ENCODE measurements at places on chromosomes 12 and 14.

DNA sequence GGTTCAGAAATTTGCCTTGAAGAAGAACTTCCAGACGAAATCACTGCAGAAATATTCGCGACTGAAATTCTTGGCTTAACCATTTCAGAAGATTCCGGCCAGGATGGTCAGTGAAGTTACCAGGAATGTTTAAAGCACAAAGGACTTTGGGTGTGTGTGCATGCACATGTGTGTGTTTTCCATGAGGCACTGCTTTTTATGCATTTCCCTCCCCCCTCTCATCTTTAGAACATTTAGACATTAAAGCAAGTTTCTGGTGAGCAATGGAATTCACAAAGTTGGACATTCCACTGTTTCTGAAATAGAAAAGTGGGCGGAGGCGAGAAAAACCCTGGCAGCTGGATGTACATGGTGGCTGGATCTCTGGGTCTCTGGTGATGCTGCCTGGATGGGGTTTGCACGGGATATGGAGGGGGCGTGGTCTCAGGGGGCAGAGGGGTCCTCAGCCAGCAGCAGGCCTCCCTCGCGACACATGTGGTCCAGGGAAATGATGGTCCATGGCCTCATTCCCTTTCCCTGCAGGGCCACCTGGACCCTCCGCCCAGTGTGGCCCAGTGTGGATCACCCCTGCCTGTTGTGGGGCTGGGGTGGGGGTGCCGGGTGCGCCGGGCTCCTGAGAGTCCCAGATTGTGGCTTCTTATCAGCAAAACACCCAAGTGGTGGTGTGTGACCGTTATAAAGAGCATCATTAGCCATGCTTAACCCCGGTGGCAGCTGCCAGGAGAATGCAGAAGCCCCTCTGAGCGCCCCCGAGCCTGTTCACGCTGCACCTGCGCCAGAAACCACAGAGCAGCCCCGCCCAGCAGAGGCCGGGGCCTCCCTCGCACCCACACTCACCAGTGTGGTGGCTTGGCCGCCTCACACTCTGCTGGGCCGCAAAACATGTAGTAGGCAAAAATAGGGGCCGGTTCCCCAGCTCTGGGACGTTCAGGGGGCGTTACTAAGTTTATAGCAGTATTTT, 17.8 kb upstream of the BCL7A start:
- no peak for DNase-seq

DNA sequence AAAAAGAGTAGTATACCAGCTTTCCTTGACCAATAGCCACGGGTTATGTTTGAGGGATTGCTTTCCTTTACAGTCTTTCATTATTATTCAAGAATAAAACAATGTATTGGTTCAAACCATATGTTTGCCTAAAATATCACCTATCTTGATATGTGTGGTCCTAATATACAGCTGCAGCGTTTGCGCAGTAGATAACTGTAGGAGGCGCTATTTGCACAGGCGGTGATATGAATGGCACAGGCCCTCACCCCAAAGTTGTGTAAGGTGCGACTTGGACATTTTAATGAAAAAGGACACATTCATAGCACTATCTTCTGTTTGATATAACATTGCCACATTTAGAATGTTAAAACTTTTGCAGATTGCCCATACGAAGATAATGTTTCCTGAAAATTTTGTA, 298.4 kb downstream of the TRHDE start:
- DNase-seq, result no peak

DNA sequence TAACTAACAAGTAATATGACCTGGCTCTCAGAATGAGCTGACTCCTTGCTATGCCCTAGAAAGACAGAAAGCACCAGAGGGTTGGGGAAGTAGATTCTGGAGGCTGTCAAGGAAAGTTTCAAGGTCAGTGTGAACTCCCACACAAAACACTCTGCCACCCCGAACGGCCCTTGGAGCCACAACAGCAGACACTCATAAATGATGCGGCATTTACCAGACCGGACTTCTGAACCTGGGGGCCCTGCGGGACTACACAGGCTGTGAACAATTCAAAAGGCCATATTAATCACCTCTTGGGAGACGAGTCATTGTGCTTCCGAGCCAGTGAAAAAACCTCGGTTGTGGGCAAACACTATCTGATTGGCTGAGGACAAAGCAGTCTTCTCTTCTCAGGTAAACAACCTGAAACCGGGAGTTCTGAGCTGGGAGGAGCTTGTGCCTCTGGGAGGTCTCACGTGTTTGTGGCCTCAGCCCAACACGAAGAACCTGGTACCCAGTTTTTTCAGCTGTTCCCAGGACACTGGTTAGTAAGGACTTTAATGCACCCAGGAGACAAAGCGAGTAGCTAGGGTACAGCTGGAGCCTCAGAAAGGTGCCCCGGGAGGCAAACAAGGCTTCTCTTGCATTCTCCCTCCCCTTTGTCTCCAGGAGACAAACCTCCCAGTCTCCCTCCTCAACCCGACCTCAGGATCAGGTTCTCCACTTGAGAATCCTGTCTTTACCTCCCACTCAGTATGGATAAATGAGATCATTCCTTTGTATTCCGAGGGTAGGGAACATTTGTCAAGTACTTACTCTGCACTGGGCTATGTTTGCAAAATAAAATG, 35.3 kb downstream of the VWF start:
- DNase-seq, result no peak

GRCh38 chr12:2283916-2284315, 231.1 kb downstream of the CACNA1C start:
- DNase-seq, result no peak

DNA sequence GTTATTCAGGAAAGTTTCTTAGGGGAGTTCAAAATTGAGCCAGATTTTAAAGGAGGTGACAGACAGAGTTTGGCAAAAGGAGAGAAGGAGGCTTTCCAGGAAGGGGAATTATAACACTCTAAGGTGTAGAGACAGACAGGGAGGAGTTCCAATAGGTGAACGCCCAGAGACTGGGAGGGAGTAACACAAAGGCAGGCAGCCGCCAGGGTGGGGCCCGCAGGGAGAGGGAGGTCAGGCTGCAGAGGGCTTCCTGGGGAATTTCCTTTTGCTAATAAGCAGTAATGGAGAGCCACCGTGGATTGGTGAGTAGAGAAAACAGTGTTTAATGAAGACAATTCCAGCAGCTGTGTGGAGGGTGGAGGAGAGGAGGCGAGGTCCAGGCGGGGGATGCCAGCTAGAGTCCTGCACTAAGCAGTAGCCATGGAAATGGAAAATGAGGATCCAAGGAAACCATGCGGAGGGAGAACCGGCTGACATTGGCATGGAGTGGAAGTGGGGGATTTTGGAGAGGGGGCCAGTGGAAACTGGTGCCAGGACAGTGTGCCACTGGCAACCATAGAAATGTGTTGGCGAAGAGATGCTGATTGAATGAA, 22.2 kb downstream of the GRIN2B start:
- no peak for DNase-seq

DNA sequence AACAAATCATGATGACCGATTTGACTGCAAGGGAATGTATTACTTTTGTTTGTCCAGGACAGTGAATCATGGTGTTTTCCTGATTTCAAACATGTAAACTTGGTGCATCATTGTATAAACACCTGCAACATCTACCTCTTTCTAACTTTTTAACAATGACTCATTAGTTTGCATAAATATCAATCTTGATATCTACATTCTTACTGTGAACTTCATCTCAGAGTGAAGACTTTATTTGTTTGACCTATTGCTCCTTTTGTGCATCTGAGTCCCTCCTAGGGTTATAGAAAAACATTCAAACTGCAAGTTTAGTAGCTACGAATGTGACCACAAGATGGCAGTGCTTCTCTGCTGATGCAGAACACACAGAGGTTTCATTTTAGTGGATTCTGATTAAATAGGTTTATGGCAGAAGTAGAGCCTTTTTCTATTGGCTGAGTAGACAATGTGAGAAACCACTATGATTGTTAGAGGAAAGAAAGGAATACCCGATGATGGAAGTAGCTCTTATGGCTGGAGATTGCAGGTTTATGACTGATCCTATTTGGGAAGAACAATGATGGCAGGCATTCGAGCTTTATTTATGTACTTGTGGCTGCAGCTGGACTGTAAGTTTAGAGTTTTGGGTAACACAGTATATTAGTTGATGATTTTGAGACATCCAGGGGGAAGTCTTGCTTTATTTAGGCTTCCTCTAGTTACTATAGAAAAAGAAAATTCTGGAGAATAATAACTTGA, 244.2 kb upstream of the OR4E1 start:
- no peak for DNase-seq

DNA sequence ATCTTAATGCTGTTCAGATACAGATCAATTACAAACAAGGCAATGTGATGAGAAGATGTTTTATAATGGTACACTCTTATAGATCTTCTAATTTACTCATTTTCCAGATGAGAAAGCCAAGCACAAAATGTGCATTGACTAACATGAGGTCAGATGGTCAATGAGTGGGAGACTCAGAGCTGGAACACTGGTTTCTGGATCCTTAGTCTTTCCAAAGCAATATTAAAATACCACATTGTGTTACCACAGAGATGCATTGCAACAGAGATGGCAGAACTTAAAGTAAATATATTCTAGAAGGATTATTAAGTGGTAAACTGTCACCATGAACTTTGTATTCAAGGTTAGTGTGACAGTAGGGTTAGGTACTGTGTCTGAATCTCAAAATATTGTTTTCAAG, 113.6 kb downstream of the SLC15A5 start:
- DNase-seq, result no peak

GRCh38 chr12:27534060-27534764, 10.2 kb downstream of the PPFIBP1 start:
- DNase-seq, result no peak

DNA sequence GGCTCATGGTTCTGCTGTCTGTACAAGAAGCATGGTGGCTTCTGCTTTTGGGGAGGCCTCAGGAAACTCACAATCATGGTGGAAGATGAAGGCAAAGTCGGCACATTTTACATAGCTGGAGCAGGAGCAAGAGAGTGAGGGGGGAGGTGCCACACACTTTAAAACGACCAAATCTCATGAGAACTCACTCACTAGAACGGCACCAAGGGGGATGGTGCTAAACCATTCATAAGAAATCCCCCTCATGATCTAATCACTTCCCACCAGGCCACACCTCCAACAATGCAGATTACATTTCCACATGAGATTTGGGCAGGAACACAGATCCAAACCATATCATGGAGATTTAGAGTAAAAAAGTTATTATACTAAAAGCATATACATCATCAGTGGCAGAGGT, 13.6 kb upstream of the LEMD3 start:
- no peak for DNase-seq

- DNase-seq, result no peak
These were observed 38.9 kb downstream of the FOXN3 start for GRCh38 chr14:89378119-89378518.

- DNase-seq, result no peak
These were observed 623.1 kb upstream of the LRFN5 start for GRCh38 chr14:40983604-40984003.

DNA sequence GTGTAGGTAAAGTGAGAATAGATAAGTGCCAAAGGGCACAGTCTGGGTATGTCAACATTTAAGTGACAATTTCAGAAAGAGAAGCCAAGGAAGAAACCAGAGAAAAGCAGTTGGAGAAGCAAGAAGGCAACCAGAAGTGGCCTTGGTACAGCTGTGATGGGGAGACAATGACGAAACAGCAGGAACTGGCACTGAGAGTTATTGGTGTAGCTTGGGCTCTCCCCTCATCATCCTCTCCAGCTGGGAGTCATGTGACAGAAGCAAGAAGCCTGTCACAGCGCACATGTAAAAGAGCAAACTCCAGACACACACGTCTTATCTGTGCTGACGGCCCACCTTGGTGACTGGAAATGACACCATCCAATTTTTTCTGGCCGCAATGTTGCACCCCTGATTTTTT, 203.3 kb upstream of the NUDT4 start:
- DNase-seq, result no peak

DNA sequence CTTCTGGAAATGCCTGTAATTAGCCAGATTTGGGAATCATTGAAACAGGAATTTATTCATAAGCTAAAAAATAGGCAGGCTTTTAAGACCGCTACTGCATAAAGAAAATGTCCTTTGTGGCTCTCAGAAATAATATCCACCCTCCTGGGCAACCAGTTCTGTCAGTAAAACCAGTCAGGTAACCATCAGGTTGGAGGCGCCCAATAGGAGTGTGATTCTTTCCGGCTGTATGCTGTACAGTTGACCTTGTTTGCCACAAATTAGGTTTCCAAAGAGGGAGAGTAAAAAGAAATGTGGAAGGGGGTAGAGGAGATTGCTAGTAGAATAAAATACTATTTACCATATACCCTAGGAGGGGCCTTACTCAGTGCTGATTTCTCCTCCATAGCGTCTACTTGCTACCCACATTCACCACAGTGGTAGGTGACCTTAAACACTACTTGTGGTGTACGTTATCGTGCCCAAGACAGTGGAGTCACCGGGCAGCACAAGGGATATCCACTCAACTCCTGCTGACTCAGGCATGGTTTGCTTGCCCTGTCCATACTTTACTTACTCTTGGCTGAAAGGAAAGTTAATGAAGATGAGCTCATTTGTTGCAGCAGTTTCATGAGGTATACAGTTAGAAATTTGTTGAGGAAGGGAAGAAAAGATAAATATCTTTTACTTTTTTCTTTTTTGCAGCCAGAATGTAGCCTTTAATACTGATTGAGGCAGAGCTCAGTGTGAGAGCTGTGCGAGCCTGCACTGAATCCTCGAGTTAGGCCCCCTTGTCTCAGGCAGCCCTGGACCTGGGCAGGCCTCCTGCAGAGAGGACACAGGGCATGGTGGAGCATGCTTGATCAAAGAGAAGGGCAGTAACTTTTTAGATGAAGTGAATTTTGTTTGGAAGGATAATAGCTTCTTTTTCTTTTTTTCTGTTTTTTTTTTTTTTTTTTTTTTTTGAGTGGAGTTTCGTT, 76.7 kb downstream of the DIP2B start:
- no peak for DNase-seq

DNA sequence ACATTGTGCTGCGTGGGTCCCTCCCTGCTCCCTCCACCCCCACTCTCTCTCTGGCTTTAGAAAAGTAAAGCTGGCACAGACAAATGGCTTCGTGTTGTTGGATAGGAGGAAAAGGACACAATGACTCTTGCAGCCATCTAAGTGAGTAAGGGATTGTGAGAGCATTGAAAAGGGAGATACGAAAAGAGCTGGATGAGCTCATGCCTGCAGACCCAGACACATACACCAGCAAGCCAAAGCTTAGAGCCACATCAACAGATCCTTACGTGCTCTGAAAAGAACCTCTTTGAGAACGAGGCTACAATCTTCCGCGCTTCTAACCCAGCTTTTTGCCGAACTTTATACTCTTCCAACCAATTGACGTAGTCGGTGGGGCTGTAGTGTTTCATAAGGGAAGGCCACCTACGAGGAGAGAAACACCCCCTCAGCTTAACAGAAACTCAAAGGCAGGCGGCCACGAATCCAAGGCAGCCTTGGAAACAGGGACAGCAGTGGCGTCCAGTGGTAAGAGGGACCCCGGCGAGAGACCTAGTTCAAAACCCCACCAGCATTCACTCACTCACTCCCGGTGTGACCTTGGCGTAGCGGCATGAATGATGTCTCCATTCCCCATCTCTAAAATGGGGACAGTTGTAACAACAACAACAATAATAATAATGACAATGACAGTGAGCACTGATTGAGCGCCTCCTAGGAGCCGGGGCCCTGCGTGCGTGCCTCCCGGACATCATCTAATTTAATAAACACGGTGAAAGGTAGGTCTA, 1.1 kb downstream of the FBXO21 start:
- no peak for DNase-seq
